ENCODE measurements at places on chromosomes 5 and 9. TPM values are rescaled to one million over a fixed set of nuclear protein-coding genes. Genes with fewer than 3 reads are reported as not detected.

DNA sequence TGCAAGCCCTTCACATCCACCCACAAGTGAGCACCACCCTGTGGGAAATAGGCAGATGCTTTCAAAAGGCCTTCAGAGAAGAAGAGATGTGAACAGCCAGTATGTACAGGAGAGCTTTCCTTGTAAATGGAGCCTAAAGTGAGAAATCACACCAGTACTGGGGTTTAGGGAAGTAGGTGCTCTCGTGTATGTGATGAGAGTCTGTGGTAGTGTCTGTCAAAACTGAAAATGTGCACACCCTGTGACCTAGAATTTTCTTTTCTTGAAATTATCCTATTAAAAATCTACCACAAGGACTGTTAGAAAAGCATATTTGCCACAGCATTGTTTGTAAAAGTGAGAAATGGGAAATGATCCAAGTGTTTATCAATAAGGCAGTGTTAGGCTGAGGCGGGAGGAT, 16.6 kb downstream of the OTULINL start:
- H3K27ac ChIP-seq = no peak overlapping the region
- H3K4me3 ChIP-seq = no peak overlapping the region
- H3K36me3 ChIP-seq = no peaks in the 10 kb centered on the region
- no peaks in the 10 kb centered on the region for H3K27me3 ChIP-seq

DNA sequence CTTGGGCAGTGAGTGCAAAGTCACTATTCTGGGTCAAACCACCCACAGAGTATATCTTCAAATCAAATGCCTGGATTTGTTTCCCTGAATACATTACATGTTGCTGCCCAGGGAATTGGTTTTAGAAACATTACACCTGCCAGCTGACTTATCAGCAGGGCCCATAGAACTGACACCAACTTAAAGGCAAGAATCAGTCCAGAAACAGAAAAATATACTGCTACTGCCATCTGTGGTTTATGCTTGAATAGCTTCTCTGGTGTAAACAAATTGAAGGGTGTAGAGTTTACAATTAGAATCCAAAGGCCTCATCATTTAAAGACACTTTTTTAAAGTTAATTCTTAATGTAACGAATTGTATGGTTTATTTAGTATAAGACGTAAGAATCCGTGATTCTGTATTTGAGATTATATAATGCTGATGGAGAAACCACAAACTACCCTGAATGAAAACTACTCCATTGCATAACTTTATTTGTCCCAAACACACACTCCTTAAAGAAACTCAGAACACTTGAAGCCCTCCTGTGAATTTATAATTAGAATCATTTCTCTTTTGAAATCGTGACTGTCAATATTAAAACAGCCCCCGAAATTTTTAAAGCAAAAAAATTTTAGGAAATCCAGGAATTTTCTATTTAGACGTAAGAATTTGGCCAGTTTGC, 6.2 kb downstream of the NR6A1 start:
- no peak overlapping the region for H3K4me3 ChIP-seq
- peaks cover 7% of the 10 kb centered on the region for H3K4me1 ChIP-seq
- H3K27ac ChIP-seq = no peak overlapping the region
- no peaks in the 10 kb centered on the region for H3K36me3 ChIP-seq

GRCh38 chr5:38451074-38451725, 105.2 kb downstream of the LIFR start:
- H3K4me3 ChIP-seq = no peak overlapping the region
- peaks cover 20% of the 10 kb centered on the region for H3K4me1 ChIP-seq
- no peaks in the 10 kb centered on the region for H3K36me3 ChIP-seq
- DNase-seq = no peak
- H3K27me3 ChIP-seq = no peaks in the 10 kb centered on the region

FOXD4L3 gene
- total RNA-seq = not detected

GRCh38 chr9:111237447-111237846, 92.6 kb downstream of the OR2K2 start:
- no peak overlapping the region for H3K27ac ChIP-seq
- DNase-seq = no peak
- no peaks in the 10 kb centered on the region for H3K27me3 ChIP-seq
- no peak overlapping the region for H3K4me3 ChIP-seq
- no peaks in the 10 kb centered on the region for H3K36me3 ChIP-seq
- H3K4me1 ChIP-seq = no peaks in the 10 kb centered on the region

All from esophagus squamous epithelium (tissue), 5 donors.